ENCODE measurements at places on chromosomes 11 and 22.

GRCh38 chr11:680970-681369 lies 14.1 kb downstream of the DEAF1 start:
- no peak for DNase-seq

GRCh38 chr11:71420455-71421241 lies 27.5 kb downstream of the DHCR7 start:
- peak; percentile 63 for DNase-seq

GRCh38 chr22:20671409-20672081 lies 102.4 kb upstream of the SERPIND1 start:
- no peak for DNase-seq

GRCh38 chr22:29917052-29917902 lies 34.3 kb downstream of the MTMR3 start:
- no peak for DNase-seq

- no peak for DNase-seq
Measured at GRCh38 chr11:22234743-22235142, 41.9 kb downstream of the ANO5 start.

DNA sequence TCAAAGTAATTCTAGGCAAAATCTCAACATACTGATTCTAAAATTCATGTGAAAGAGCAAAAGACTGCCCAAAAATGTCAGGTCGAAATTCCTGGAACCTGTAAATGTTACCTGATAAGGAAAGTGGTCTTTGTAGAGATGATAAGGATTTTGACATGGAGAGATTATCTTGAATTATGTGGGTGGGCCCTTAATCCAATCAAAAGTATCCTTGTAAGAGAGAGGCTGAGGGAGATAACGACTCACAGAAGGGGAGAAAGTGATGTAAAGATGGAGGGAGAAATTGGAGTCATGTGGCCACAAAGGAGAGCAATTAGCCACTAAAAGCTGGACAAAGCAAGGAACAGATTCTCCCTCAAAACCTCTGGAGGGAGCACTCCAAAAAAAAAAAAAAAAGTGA lies 20.5 kb downstream of the RRM1 start:
- DNase-seq = no peak

DNA sequence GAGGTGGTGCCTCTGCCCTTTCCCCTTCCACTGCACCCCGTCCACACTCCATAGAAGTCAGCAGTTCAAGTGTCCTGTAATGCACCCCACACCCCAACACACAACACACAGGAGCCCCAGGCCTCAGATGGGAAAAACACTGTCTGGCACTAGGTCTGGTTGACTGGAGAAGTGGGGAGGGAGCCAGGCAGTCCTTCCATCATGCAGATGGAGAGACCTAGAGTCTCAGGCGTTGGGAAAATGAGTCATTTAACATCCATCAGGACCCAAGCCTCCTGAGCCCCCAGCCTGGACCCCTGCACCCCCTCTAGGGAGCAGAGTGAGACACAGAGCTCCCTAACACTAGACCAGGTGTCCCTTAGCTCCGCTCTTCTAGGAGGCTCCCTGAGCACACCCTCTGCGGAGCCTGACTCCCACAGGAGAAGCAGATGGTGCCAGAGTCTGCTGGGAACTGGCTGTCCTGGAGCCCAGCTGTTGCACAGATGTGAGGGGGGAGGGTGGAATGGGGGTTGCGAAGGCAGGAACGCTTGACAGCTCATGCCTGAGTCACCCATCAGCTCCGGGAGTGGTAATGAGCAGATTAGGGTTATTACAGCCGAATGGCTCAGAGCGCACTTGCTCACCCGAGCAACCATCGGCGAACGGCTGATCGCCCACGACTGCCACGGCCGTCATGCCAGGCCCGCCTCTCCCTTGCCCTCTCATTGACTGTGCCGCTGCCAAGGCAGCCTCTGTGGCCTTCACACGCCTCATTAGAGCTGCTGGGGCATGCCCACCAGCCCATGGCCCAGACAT lies 22.1 kb upstream of the SYT7 start:
- peak; percentile 41 for DNase-seq

DNA sequence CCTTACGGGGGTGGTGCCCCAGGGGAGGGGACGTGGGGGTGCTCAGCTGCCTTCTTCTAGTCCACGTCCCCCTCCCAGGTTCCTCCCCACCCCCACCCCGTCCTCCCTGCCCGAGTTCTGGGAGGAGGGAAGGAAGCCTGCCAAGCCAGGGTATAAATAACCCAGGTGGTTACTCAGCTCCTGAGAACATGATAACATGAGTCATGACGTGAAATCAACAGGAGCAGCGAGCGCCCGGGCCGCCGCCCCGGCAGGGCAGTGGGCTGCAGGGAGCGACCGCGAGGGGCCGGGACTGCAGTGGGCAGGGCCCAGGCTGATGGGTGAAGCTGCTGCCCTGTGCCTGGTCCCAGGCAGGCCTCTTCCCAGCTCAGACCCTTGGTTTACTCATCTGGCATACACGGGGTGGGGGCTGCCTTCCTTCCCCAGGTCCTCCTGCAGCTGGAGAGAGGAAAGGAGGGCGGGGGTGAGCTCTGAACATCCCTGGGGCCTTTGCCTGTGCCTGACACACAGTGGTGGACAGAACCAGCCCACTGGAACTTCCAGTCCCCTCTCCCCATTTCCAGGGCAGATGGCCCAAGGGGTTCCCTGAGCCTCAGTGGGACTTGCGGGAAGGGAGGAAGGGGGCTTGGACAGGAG lies 8.8 kb upstream of the PDGFB start:
- peak; percentile 78 for DNase-seq

DNA sequence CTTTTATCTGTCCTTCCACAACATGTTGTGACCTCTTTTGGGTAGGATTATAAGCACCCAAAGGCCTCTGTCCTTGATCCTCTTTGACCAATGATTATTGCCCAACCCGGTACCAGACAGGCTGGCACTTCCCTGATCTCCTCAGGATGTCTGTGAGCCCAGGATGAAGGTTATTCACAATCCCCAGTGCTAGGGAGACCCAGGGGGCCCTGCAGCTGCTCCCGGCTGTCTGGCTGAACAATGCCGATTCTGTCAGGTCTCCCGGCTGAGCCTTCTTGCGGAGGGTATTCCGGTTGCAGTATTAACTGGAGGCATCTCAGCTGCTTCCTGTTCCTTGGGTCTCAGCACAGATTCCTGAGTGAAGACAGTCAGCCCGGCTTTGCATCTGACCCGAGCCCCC lies 71.2 kb upstream of the CDON start:
- no peak for DNase-seq

DNA sequence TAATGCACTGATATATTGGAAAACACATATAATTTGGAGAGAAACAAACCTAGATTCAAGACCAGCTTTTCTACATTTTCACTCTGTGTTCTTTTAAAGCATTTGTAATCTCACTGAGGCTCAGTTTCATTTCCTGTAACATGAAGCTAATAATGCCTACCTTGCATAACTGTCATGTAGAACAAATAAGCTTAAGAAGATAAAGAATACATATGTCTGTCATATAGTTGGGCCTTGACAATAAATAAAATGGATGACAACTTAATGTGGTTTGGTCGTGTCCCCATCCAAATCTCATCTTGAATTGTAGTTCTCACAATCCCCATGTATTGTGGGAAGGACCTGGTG lies 35.2 kb upstream of the FIBIN start:
- DNase-seq = no peak

Data from Calu3 (cell line).